ENCODE measurements at places on chromosomes 13 and 19.

GRCh38 chr19:13002166-13002898 lies 7.1 kb downstream of the NFIX start:
- no peak overlapping the region for H3K4me3 ChIP-seq
- H3K36me3 ChIP-seq, result no peaks in the 10 kb centered on the region
- peaks cover 4% of the 10 kb centered on the region for H3K27me3 ChIP-seq
- no peaks in the 10 kb centered on the region for H3K4me1 ChIP-seq

DNA sequence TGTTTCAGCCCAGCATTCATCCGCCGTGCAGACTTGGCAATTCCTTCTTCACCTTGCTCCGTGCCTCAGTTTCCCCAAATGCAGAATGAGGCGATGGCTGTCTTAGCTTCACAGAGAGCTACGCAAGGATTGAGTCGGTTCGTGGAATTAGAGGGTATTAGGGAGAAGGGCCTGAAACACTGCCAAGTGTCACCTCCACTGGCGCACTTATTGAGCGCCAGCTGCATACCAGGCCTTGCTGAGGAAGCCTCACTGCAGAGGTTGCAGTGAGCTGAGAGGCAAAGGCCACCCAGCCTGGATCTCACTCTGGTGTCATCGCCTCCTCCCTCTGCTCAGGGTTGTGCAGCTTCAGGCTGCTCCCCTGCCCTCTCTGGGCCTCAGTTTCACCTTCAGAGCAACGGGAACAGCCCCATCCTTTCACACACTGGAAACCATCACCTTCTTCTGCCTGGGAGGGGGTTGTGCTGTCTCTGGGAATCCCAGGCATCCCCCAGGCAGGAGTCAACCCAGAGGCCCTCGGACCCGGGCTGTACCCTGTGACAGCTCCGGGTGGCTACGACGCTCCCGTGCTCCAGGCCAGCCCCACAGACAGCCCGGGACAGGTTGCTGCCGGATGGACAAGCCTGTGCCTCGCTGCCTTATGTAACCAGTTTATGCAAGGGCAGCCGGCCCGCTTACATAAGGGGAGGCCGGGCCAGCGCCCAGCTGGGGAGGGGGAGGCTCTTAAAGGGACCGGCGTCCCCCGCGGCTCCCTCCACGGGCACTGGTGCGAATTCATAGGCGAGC lies 31.9 kb downstream of the NFIC start:
- H3K4me3 ChIP-seq, result no peak overlapping the region
- no peaks in the 10 kb centered on the region for H3K27me3 ChIP-seq
- peaks cover 3% of the 10 kb centered on the region for H3K36me3 ChIP-seq
- no peak overlapping the region for H3K27ac ChIP-seq
- DNase-seq, result no peak

- no peak for DNase-seq
- H3K4me3 ChIP-seq, result no peak overlapping the region
- H3K4me1 ChIP-seq, result peaks cover 2% of the 10 kb centered on the region
- H3K27ac ChIP-seq, result no peak overlapping the region
Measured at GRCh38 chr13:38875186-38875875, 115.3 kb downstream of the STOML3 start.

DNA sequence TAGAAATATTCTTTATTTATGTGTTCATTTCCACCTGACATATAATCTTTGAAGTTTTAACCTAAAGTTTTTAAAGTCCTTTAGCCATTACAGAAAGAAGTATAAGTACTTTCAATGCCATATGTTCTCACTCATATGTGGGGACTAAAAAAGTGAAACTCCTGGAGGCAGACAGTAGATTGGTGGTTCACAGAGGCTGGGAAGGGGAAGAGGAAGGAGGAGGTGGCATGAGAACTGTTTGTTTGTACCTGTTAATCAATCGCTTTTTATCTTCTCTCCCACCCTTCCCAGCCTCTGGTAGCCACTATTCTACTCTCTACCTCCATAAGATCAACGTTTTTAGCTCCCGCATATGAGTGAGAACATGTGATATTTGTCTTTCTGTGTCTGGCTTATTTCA lies 131.1 kb downstream of the MYO16 start:
- no peak overlapping the region for H3K27ac ChIP-seq
- H3K36me3 ChIP-seq, result no peaks in the 10 kb centered on the region
- DNase-seq, result no peak
- no peaks in the 10 kb centered on the region for H3K27me3 ChIP-seq
- H3K4me1 ChIP-seq, result no peaks in the 10 kb centered on the region

- no peak overlapping the region for H3K4me3 ChIP-seq
- H3K4me1 ChIP-seq, result no peaks in the 10 kb centered on the region
- H3K36me3 ChIP-seq, result no peaks in the 10 kb centered on the region
Measured at GRCh38 chr19:53597023-53597422, 34.8 kb upstream of the DPRX start.

DNA sequence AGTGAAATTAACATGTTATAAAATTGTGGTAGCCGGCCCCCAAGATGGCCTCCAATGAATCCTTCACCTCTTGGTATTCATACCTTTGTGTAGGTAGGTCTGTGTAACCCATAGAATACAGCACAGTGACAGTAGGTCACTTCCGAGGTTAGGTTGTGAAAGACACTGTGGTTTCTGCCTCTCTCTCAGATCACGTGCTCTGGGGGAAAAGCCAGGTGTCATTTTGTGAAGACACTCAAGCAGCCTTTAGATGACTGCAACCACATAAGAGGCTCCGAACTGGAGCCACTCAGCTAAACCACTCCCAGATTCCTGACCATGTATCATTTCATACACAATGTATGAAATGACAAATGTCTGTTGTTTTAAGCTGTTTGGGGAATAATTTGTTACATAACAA lies 9.8 kb upstream of the USPL1 start:
- no peak for DNase-seq
- H3K27ac ChIP-seq, result no peak overlapping the region
- H3K4me3 ChIP-seq, result peak overlapping the region; percentile 22
- H3K36me3 ChIP-seq, result no peaks in the 10 kb centered on the region
- H3K27me3 ChIP-seq, result no peaks in the 10 kb centered on the region

DNA sequence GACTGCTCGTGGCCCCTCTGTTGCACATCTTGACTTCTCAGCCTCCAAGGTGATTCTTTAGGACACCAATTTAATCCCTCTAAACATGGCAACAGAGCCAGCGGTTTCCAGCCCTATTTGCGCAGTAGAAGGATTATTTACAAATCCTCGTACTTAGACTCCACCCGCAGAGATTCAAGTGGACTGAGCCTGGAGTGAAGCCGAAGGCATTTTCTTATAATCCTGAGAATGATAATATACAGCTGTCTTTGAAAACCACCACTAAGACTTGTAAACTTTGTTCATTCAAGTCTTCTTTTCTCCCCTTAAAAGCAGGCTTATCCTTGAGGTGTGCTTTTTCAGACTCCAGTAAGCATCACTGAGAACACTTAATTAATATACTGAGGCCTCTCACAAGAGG lies 4.8 kb upstream of the DPRX start:
- no peaks in the 10 kb centered on the region for H3K27me3 ChIP-seq
- H3K36me3 ChIP-seq, result peaks cover 2% of the 10 kb centered on the region
- no peak overlapping the region for H3K27ac ChIP-seq
- no peak overlapping the region for H3K4me3 ChIP-seq

DNA sequence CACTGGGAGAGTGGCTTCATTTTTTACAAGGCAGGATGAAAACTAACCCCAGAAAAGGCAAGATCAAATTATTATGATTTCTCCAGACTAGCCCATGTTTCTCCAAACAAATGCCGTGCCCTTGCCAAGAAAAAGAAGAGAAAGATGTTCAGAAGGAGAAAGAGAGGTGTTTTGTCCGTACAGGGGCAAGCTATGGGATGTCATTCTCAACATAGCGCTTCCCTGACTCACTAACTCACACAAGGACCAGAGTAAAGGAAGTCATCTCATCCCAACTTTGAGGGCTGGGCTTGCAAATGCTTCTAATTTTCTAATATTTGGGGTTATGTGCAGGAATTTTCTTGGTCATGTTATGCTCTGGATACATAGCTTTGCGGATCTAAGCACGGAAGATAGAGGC lies 224.2 kb upstream of the MAB21L1 start:
- no peak overlapping the region for H3K27ac ChIP-seq
- H3K4me3 ChIP-seq, result no peak overlapping the region
- no peaks in the 10 kb centered on the region for H3K27me3 ChIP-seq
- no peaks in the 10 kb centered on the region for H3K4me1 ChIP-seq
- no peak for DNase-seq

DNA sequence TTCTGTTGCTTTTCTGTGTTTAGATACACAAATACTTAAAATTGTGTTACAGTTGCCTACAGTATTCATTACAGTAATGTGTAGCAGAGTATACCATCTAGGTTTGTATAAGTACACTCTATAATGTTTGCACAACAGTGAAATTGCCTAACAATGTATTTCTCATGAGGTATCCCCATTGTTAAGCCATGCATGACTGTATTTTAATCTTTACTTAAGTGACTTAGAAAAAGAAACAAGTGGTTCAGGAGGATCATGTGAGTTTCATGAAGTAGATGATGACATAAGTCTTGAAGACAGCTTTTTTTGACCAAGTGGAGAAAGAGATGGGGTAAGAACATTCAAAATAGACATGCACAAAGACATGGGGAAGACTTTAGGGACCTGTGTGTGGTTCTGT lies 8.4 kb upstream of the KCTD4 start:
- peaks cover 4% of the 10 kb centered on the region for H3K4me1 ChIP-seq
- no peak for DNase-seq
- H3K36me3 ChIP-seq, result peaks cover 18% of the 10 kb centered on the region
- H3K4me3 ChIP-seq, result no peak overlapping the region

GRCh38 chr13:38979891-38980749 lies 10.5 kb downstream of the STOML3 start:
- H3K36me3 ChIP-seq, result no peaks in the 10 kb centered on the region
- no peak overlapping the region for H3K27ac ChIP-seq
- peaks cover 8% of the 10 kb centered on the region for H3K27me3 ChIP-seq
- no peak for DNase-seq
- no peaks in the 10 kb centered on the region for H3K4me1 ChIP-seq
- H3K4me3 ChIP-seq, result no peak overlapping the region

DNA sequence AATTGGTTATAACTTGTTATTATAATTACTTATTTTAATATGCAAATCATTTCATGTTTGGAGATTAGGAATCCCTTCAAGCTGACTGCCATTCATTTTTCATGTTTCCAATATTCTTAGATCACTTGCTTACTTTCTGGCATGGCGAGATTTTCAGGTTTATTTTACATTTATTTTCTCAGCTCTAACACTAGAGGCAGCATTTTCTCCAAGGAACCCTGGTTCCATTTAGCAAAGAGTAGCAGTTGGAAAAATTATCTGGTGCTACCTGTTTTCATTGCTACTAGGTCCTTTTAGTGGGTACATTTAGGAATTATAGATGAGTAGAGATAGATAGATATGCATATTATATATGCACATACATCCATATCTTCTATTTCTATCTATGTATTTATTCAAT lies 90.9 kb upstream of the TRPC4 start:
- no peaks in the 10 kb centered on the region for H3K4me1 ChIP-seq
- no peaks in the 10 kb centered on the region for H3K27me3 ChIP-seq
- H3K27ac ChIP-seq, result no peak overlapping the region
- no peaks in the 10 kb centered on the region for H3K36me3 ChIP-seq

GRCh38 chr13:45327253-45327955 lies 13.6 kb downstream of the TPT1 start:
- peaks cover 4% of the 10 kb centered on the region for H3K36me3 ChIP-seq
- H3K27ac ChIP-seq, result peak overlapping the region; percentile 61
- H3K27me3 ChIP-seq, result no peaks in the 10 kb centered on the region
